Activated CD4-positive, CD25-positive, alpha-beta regulatory T cell (primary cell): ENCODE measurements at places on chromosomes 4 and X.

DNA sequence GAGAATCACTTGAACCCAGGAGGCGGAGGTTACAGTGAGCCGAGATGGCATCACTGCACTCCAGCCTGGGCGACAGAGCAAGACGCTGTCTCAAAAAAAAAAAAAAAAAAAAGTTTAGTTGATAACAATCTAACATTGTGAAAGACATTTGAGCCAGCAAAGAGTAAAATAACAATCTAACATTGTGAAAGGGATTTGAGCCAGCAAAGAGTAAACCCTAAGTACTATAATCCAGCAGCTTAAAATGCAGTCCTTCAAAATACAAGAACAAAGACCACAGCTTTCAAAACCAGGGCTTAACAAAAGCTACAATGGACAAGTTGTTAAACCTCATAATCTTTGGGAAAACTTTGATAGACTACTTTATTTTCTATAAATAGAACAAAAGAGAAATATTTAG is 16.9 kb downstream of the MFAP3L start:
- DNase-seq, result no peak

DNA sequence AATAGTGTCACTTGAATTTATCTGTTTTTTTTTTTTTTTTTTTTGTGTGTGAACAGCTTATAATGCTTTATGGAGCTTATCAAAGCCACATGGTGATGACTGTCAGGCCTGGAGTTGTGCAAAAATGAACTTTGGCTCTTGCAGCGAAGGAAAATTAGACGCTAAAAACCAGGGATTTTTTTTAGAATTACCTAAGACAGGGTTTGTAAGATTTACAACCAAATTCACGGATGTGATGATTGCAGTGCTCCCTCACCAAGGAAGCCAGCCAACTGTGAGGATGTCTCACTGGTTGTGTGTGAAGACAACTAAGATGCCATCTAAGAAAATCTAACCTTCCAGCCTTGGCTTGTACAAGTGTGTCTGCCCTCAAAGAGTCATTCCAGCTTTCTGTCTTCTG is 127.1 kb upstream of the SLC4A4 start:
- DNase-seq, result no peak

DNA sequence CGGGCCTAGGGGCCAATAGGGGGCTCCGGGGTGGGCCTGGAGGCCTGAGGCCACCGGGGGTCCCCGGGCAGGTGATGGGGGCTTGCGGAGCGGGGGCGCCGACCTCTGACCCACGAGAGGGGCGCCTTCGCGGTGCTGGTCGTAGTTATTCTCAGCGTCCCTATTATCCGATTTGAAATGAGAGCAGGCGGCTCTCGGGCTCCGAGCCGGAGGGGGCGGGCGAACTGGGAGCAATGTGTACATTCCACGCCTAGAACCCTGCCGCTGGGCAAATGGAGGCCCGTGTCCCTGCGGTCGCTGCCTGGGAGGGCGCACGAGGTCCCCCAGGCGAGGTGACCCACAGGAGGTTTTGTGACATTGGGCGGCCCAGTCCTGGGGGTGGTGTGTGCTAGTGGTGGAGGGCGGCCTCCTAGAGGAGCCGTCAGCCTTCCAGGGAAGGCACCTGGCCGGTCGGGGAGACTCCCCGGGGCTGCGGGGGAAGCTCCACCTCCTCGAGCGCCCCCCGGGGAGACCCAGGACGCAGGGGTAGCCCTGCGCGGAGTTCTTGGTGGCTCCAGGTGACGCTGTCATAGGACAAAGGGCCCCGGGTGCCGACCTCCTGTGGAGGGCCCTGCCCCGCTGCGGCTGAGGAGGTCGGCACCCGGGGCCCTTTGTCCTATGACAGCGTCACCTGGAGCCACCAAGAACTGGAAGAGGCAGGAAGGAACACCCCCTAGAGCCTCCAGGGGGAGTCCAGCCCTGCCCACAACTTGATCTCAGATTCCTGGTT is 102.6 kb upstream of the PRKX start:
- peak; percentile 4 for DNase-seq

- no peak for DNase-seq
These were observed 17.5 kb upstream of the PPP2R2C start for GRCh38 chr4:6489927-6490326.

GRCh38 chrX:105451401-105451800 is 230.9 kb upstream of the TEX13A start:
- DNase-seq, result no peak

DNA sequence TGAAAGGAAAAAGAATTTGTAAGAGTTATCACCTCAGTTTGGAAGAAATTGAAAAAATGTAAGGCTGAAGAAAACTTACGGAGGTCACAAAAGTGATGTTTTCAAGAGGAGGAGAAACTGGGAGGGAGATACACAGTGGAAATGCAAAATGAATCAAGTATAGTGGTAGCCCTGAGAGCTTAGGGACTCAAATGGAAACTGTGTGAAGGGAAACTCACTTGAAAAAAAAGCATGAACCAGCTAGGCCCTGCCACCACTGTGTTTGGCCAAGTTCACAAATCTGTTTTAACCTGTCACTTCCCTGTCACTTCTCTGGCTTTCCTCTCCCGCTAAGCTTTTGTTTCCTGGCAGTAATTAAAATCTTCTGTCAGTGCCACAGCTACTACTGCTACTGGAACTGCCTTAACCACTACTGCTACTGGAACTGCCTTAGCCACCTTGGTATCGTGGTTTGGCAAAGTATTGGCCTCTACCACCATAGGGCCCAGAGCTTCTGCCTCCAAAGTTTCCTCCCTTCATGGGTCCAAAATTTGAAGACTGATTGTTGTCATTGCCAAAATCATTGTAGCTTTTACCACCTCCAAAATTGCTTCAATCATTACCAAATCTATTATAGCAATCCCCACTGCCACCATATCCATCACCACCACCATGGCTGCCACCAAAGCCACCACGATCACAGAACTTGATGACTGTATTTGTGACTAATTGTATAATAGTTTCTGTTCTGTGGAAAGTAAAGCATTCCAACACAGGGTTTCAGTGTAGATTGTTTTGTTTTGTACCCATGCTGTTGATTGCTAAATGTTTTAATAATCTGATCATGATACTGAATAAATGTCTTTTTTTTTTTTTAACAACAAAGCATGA is 41.5 kb downstream of the SMARCA5 start:
- DNase-seq, result no peak

GRCh38 chr4:56183344-56183959 is 203.8 kb downstream of the AASDH start:
- no peak for DNase-seq

DNA sequence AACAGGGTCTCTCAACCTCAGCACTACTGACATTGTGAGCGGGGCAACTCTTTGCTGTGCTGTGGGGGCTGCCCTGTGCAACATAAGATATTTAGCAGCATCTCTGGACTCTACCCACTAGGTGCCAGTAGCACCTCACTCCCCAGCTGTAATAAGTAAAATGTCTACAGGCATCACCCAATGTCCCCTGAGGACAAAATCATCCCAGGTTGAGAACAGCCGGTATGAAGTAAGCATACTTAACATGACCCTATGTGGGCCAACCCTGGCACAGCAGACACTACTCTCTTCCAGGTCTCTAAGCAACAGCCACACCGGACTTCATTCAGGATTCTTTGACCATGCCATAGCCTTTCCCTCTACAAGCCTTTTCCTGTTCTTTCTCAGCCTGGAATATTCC is 10.5 kb upstream of the MGST2 start:
- no peak for DNase-seq

GRCh38 chrX:49915361-49916222 is 6.8 kb upstream of the CLCN5 start:
- no peak for DNase-seq

- no peak for DNase-seq
These were observed 8.6 kb downstream of the FAM200B start for GRCh38 chr4:15690020-15690809.
